ENCODE measurements at places on chromosomes 13 and 19. TPM values are rescaled to one million over a fixed set of nuclear protein-coding genes. Genes with fewer than 3 reads are reported as not detected.

- DNase-seq, result no peak
These were observed 216.4 kb upstream of the TRPC4 start for GRCh38 chr13:38086013-38086412.

- no peak for DNase-seq
These were observed 5.4 kb downstream of the TM9SF2 start for GRCh38 chr13:99506634-99507033.

- DNase-seq, result no peak
These were observed 36.0 kb upstream of the FNDC3A start for GRCh38 chr13:48939728-48940127.

GRCh38 chr13:21670883-21671619 is at the start of gene FGF9:
TSS of gene FGF9 (plus strand) at chr13:21671073. CDS start at chr13:21671913, 840 bp downstream.
- DNase-seq, result peak; percentile 64

DNA sequence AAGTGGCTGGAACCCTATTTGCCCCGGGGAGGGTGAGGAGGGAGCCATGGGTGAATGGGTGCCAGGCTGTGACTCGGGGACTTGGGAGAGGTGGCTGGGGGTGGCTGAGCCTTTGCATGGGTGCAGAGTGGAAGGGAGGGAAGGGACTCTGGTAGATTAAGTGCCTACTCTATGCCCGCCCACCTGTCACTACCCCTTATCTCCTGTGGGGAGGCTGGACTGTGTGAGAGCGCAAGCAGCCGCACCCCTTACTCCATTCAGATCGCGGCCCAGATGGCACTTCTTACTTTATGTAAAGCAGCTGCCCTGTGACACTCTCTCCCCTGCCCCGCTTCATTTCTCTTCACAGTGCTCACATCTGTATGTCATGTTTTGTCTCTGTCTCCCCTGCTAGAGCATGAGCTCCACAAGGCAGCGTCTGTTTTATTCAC is 2.9 kb downstream of the KASH5 start:
- DNase-seq, result no peak

- DNase-seq, result no peak
These were observed 6.6 kb downstream of the SLITRK5 start for GRCh38 chr13:87677496-87678371.

DNA sequence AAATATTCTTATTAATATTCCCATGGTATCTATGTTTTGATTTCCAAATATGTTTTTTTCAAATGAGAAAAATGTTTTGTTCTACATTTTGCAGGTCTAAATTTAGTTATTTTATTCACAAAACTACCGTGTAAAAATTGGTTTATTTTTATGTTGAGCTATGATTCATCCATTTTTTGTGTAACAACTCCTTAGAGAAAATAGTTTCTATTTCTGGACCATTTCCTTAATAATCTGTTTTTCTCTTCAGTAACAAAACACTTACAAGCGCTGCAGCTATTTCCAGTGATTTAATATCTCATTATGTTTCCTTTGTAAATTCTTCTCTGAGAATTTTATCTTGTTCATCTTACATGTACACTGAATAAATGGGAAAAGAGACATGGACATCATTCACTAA is 550.7 kb upstream of the SLITRK5 start:
- no peak for DNase-seq

DNA sequence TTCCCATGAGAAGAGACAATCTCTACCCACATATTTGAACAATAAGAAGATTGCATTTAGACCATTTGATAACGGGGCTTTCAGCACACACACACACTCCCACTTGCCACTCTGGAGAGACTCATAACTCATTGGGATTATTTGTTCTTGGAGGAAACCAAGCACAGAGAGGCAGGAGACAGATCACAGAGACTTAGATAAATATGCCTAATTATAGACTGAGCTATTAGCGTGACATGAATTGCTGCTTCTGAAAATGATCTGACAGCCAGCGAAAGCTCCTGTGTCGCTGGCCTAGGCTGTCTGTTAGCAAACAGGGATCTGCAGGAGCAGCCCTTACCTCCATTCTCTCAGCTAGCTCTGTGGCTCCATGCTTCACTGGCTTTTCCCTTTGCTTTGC is 111.4 kb downstream of the CCNA1 start:
- no peak for DNase-seq

- no peak for DNase-seq
These were observed 24.6 kb downstream of the NOSIP start for GRCh38 chr19:49555600-49556411.

DNA sequence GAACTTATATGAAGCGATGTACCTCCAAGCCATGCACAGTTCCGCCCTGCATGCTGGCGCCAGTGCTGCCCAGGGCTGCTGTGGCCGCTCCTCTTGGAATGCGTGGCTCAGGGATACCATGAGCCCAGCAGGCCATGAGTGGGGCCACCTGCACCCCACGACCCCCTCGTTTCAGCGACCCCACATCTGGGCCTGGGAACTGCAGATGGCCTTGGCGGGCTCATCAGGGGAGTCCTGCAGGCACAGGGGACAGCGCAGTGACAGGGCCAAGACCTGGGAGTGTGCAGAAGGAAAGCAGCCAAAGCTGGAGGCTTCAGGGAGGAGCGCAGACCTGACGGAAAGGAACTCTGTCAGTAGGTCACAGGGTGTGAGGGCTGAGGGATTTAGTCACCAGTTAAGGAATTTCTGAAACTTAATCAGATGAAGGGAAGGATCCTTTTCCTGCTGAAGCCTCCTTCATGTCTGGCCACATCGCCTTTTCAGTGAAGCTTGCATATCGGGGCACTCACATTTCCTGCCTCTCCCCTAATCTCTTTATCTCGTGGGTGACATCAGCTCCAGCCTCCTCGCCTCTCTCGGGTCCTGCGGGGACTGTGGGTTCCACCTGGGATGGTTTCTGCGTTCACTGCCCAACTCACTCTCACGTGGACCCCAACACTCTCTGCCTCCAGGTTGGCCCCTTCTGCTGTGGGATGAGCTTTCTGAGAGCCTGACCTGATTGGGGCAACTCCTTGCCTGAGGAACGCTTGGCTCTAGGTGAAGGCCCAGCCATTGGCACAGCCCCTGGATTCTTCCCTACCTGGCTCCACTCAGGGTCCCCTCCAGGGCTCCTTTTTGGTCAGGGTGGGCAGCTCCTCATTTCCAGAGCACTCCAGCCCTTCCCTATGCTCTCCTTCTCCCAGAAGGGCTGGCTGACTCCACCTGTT is 123.5 kb downstream of the CRYL1 start:
- DNase-seq, result no peak

DNA sequence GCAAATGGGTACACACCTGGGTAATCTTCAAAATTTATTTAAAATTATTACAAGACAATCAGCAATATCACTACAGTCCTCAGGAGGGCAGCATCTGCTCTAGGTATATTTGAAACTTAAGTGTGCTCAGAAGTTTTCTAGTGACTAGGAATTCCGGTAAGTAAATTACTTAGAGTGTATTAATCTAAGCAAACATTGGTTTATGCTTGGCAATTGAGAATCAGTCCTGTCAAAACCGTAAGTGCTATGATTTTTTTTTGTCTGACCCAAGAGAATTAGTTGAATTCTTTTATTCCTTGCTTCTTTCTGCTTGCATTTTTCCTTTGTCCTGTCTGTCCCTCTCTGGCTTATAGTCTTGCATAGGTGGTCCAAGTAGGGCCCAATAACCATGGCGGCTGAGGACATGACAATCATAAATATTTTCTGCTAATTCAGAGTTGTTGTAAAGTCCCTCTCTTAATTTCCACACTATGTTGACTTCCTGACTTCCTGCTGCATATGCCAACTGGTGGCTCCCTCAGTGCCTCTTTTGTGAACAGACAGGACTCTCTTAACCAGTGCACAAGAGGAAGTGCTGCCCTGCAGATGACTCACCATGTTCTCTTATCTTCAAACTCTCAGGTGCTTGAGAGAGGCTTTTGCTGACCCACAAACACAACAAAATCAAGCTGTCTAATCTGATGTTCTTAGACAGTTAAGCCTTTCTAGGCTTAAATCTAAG is 82.2 kb downstream of the SLAIN1 start:
- peak; percentile 62 for DNase-seq

SHD gene
- 3.5 TPM for polyA plus RNA-seq

PCSK4 gene
- 7.8 TPM for polyA plus RNA-seq

Data from renal cortex interstitium (tissue), 15 donors.